ENCODE measurements at places on chromosomes 7 and 10.

- no peak for DNase-seq
Observed at GRCh38 chr7:158018971-158019645, 568.5 kb downstream of the PTPRN2 start.

DNA sequence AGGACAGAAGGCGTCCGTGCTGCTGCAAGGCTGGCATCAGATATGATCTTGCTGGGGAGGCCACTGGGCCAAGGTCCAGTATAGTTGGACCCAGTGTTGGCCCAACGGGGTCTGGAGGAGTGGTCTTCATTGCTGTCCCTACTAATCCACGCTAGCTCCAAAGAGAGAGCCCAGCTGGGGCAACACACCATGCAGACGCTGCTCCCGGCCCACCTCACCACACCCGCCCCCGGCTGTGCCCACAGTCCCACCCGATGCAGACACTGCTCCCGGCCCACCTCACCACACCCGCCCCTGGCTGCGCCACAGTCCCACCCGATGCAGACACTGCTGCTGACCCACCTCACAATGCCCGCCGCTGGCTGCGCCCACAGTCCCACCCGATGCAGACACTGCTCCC lies 121.5 kb downstream of the VIPR2 start:
- no peak for DNase-seq

- DNase-seq = peak; percentile 63
Observed at GRCh38 chr7:92833024-92833765, 3.2 kb downstream of the CDK6 start.

- no peak for DNase-seq
Observed at GRCh38 chr7:134431815-134432214, 27.1 kb downstream of the AKR1B1 start.

GRCh38 chr10:111486346-111486745 lies 409.5 kb downstream of the ADRA2A start:
- DNase-seq = no peak

DNA sequence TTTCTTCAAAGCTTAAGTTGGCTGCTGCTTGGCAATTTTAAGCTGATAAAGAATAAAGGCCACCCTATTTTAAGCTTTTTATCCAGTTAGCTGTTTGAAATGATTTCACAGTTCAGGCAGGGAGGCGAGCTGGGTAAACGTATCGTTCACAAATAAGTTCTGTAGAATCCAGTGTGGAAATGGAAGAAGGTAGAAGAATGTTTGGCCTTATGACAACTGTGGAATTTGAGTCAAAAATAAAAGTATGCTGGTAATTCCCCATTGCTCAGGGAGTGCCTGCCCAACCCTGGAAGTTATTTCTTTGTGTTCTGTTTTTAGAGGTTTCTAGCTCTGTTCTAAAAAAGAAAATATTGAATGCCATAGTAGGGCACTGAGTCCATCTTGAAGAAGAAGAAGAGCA lies 113.1 kb downstream of the ARL4A start:
- DNase-seq = no peak

GRCh38 chr7:75596727-75597614 lies 104.9 kb downstream of the SPDYE5 start:
- DNase-seq = no peak

- DNase-seq = no peak
Observed at GRCh38 chr7:98621573-98622482, 4.7 kb downstream of the NPTX2 start.

GRCh38 chr10:27448921-27449320 lies 55.2 kb upstream of the RAB18 start:
- DNase-seq = no peak

- DNase-seq = no peak
Observed at GRCh38 chr7:148852272-148852671, 31.8 kb downstream of the EZH2 start.

DNA sequence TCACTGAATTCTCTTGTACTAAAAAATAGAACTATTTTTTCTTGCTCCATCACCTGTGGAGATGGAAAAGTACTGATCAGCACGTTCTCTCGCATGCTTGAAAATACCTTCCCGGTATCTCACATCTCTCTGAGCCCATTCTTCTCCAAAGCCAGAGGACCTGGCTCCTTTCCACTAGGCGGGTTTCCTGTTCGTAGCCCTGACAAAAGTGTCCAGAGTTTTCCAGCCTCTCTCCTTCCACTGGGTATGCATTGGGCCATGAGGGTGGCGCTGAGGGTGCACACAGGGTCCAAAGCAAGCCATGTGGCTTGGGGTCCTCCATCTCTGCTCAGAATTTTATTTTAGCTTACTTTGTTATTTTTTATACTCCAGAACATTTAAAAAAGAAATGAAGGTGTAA lies 16.3 kb upstream of the SRGN start:
- no peak for DNase-seq

DNA sequence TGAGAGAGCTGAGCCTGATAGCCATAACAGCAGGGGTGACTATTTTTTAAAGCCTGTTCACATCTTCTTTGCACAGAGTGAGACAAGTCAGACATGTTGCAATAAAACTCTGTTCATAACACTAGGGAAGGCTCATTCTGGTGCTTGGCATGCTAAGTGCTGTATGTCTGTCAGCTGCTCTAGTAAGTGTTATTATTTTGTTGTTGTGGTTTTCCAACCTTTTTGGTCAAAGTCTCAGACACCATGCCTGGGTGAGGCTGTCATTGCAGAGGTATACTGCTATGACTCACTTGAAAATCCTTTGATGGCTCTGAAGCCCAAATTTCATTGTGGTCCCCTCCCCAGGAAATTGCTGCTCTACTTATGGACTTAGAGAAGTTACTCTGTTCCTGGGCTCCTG lies 129.7 kb downstream of the ADRA2A start:
- DNase-seq = no peak

DNA sequence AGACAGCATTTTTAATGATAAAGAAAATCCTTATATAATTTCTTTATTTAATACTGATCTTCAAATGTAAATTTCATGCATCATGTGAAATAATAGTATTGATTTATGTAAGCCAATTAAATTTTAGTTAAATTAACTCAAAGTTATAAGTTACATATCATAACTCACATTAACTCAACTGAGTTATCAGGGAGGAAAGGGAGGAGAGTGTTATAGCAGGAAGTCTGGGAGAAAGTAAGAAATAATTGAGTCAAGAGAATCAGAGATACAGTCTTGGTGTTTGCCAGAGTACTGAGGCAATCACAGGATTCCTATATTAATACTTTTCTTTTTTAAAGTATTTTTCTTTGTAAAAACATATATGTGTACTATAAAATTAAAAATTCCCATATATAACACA lies 4.0 kb downstream of the BICC1 start:
- no peak for DNase-seq

GRCh38 chr7:54898659-54899340 lies 120.0 kb upstream of the EGFR start:
- no peak for DNase-seq

DNA sequence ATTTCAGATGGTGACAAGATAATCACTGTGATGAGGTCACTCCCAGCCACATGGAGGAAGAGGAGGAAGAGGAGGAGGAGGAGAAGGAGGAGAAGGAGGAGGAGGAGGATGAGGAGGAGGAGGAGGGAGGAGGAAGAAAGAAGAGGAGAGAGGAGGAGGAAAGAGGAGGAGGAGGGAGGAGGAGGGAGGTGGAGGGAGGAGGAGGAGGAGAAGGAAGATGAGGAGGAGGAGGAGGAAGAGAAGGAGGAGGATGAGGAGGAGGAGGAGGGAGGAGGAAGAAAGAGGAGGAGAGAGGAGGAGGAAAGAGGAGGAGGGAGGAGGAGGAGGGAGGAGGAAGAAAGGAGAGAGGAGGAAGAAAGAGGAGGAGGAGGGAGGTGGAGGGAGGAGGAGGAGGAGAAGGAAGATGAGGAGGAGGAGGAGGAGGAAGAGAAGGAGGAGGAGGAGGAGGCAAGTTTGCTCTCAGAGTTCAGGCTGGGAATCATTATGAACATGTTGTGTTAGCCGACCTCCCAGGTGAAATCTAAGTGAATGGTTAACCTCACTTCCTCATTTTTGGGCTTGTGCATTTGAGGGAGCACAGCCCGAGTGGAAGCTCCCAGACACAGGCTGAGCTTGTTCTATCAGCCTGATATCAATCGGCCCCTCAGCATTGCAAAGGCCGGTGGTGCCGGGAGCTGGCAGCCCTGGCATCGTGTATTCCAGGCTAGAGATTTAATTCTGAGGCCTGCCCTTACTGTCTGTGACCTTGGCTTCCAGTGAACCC lies 236.2 kb upstream of the PITRM1 start:
- no peak for DNase-seq

DNA sequence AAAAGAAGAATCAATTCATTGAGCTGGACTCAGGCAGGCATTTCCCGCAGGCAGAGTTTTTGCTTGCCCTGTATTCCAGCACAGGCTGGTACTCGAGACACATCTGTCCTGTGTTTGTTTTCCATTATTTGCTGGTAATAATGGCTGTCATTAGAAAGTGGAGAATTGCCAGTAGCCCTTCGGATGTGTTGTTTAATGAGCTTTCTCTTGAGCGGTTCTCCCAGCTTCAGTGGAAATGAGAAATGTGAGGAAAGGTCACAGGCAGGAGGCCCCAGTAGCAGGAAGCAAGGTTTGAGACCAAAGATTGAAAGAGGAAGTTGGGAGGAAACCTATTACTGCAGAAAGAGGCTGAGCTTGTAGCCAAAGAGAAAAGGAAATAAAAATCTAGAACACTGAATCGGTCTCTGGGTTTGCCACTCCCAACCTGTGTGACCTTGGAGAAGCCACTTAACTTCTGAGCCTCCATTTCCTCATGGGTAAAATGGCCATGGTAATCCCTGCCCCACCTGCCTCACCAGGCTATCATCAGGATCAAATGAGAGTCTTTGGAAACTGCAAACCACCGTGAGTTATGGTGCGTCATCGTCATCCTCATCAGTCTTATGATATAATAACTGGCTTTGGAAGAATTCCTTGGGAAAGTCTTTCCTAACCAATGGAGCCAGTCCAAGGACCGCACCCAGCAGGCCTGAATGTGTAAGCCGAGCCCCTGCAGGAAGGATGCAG lies 67.7 kb downstream of the TACR2 start:
- DNase-seq = no peak

GRCh38 chr7:17598846-17599245 lies 300.4 kb downstream of the AHR start:
- no peak for DNase-seq

DNA sequence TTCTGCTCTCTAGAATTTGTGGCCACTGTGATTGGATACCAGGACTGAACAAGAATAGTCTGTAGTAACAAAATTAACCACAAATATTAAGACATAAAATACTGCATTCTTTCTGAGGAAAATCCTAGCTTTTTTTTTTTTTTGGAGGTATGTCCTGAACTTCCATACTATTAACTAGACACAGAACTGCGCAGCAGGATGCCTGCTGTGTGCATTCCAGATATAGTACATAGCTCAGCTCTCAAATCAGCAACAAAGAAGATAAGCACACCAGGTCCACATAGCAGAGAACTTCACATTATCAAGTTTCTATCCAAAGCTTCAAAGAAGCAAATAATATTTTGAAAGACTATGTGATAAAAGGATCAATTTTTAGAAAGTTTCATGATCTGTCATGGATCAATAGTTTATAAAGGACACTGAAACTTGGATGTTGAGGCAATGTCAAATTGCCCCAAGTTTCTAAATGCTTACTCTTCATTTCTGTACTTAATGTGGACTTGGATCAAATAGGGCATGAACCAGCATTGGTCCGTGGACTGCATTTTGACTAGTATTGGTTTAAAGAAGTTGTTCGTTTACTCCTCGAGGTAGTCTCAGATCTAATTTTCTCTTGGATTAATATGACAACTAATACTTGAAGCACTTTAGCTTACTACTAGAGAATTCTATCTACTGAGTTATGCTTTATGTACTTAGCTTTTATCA lies 15.4 kb downstream of the NAMPT start:
- no peak for DNase-seq

GRCh38 chr10:6473901-6474370 lies 106.1 kb downstream of the PRKCQ start:
- DNase-seq = no peak

DNA sequence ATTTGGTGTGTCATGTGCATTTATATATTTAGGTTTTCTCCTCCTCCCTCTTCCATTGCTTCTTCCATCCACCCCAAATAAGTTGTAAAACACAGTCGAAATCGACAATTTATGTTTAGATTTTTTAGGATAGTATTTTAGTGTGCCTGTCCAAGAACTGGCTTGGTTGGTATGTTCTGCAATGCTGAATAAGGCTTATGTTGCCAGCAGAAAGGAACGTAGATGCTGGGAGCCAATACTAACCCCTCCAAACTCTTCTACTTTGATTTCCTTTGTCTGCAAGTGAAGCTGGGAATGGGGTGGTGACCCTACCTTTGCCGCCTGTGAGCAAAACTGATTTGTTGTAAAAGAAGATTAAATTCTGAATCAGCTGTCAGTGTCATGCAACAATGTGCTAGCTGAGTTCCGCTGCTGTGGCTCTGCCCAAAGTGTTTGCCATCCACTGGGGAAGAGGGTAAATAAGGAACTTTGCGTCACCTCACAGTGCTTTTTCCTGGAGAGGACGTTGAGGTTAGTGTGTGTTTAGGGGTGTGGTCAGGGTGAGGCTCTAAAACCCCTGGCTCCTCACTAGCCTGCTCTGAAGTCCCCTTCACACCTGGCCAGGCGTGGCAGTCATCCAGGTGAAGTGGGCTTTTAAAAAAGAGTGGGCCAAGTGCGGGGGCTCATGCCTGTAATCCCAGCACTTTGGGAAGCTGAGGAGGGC lies 44.4 kb downstream of the TACC2 start:
- no peak for DNase-seq

GRCh38 chr10:79346388-79347225 lies 662 bp upstream of the PPIF start:
- no peak for DNase-seq

DNA sequence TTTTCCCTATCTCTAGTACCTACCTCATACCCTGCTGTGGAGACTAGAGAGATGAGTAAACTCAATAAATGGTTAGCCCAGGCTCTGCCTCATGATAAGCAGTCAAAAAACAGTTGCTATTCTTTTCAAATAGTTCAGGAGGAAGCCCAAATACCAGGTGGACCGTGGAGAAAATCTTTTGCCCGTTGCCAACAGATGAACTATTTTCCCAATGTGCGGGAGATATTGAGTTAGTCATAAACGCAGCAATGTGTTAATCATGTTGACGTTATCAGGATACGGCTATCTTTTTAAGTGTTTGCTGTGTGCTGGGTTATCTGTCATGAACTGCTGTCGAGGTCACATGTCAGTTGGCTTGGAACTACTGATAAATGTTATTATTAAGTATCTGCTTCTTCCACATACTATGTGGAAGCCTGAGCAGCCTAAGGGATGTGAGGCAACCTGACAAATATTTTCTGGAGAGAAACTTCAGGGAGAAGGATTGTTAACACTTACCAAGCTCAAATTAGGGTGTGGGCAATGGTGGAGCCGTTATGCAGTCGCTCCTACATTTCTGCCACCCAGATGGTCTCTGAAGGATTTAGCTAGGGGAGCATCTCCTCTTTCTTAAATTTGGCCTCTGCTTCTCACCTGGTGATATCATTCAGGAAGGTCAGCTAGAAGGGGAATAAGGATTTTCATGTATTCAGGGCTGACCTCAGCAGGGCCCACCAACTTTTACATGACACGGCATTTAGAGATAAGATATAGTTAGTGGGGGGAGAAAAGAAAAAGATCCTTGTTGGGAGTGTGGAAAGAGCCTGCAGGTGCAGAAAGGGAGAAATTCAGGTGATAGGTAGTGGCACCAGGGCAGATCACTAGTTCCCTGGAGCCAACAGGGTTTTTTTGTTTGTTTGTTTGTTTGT lies 33.5 kb upstream of the SLC26A3 start:
- DNase-seq = no peak

Data from stimulated activated CD8-positive, alpha-beta memory T cell treated with anti-CD3 and anti-CD28 coated beads, Interleukin-7, amount 100 ng/mL, for 24 hours (primary cell).